NCI-H1436 treated with DMSO at 0.1 percent for 48 hours (cell line): ENCODE measurements at places on chromosomes 16 and 17.

- DNase-seq = no peak
Measured at GRCh38 chr16:56363781-56364565, 61.4 kb downstream of the AMFR start.

GRCh38 chr17:57938061-57938502 lies 17.1 kb downstream of the CUEDC1 start:
- no peak for DNase-seq

DNA sequence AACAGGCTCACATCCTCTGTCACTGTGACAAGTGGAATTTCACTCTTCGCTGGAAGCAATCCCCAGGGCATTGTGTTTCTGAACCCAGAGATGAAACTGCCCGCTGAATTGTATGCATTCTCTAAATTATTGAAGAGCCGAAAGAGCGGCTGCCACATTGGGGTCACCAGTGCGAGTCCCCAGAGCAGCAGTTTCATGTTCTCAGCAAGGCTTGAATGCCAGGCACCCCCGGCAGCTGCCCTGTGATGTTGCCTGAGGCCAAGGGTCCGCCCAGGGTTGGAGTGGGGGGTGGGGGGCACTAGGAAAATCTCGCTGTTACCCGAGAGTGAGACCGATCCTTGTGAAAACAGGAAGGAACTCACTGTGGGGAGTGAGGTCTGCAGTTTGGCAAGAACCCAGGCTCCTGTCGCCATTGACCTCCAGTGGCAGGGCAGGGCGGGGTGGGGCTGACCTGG lies 20.7 kb upstream of the BCAR1 start:
- no peak for DNase-seq

DNA sequence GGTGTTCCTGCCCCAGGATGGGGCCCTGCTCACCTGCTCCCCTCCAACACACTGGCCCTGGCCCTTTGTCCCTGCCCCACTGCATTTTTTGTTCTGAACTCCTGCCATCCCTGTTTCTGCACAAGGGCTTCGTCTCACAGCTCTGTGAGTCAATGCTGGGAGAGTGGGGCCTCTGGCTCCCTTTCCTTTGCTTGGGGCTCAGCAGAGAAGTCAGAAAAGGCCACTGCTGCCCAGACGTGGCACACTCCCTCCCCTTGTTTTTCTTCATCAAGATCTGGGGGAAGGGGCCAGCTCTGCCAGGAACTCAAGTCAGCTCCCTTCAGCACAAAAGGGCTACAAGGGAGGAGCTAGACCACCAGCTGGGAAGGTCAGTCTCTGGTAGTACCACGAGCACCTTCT lies 8.9 kb downstream of the PROCA1 start:
- no peak for DNase-seq

GRCh38 chr17:4584101-4584916 lies at the start of gene SMTNL2:
TSS of gene SMTNL2 (plus strand) at chr17:4584529. CDS start at chr17:4584606, 77 bp downstream.
- DNase-seq = no peak

GRCh38 chr16:66578651-66579531 lies at the start of gene CMTM2:
TSS of gene CMTM2 (plus strand) at chr16:66579463. CDS start at chr16:66579608, 145 bp downstream.
- no peak for DNase-seq

DNA sequence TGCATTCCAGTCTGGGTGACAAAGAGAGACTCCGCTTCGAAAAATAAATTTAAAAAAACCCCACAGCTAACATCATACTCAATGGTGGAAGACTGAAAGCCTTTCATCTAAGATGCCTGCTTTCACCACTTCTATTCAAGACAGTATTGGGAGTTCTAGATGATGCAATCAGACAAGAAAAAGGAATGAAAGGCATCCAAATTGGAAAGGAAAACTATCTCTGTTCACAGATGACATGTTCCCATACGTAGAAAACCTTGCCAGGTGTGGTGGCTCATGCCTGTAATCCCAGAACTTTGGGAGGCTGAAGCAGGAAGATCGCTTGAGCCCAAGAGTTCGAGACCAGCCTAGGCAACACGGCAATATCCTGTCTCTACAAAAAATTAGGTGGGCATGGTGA lies 31.1 kb downstream of the RANBP10 start:
- DNase-seq = no peak

- DNase-seq = no peak
Measured at GRCh38 chr16:86134802-86135461, 236.0 kb downstream of the IRF8 start.

- DNase-seq = no peak
Measured at GRCh38 chr17:47996201-47996600, 25.3 kb downstream of the CDK5RAP3 start.

GRCh38 chr17:50266384-50267073 lies 7.7 kb upstream of the TMEM92 start:
- no peak for DNase-seq

DNA sequence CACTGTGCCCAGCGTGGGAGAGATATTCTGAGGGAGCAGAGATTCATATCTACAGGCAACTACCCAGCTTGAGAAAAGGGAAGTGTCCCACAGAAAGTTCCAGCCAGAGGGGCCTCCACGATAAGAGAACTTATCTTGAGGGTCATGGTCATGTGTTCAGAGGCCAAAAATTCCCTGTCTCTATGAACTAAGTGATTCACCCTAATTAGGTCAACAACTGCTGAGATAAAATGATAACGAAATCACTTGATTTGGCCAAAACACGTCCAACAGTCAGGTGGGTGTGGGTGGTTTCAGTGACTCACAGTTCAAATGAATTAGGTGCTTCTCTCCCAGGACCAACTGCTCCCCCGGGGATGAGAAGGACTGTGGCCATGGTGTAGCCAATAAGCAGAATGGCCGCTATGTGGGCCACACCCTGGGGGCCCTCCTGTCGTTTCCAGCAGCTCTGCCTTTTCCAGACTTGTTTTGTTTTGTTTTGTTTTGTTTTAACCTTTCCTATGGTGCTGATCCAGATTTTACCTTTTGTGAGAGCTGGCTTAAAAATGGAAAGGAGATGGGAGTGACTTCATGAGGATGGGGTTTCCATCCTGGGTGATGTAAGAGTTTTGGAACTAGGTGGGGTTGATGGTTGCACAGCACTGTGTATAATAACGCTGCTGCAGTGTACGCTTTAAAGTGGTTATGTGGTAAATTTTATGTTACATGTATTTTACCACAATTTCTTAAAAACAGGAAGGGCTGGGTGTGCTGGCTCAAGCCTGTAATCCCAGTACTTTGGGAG lies 8.7 kb downstream of the DNAI2 start:
- no peak for DNase-seq

DNA sequence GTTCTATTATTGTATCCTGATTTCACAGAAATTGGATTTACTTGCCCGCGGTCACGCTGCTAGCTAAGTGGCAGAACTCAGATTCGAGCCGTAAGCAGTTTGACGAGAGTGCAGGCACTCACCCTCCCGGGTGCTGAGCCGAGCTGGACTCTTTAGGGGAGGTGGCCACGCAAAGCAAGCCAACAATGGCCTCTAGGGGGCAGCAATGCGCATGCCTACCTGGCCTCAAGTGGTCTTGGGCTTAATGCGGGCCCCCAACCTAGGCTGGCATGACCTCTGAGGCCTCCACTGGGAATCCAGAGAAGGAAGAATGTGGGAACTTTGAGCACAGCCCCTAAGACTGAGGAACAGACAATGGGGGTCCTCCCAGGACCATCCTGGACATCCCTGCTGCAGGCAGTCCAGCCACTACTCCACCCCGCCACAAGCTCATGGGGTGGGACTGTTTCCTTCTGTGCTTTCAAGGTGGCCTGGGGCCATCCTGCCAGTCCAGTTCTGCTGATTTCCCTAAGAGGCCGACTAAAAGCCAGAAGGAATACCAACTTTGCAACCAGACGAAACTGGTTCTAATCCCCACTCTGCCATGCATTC lies 276.5 kb downstream of the XYLT1 start:
- no peak for DNase-seq

GRCh38 chr17:19242323-19242722 lies 5.2 kb downstream of the EPN2 start:
- DNase-seq = no peak
